ENCODE measurements at places on chromosomes 1 and 21.
A peak's percentile ranks its signal among the peaks of the same experiment; 100 is the strongest.

DNA sequence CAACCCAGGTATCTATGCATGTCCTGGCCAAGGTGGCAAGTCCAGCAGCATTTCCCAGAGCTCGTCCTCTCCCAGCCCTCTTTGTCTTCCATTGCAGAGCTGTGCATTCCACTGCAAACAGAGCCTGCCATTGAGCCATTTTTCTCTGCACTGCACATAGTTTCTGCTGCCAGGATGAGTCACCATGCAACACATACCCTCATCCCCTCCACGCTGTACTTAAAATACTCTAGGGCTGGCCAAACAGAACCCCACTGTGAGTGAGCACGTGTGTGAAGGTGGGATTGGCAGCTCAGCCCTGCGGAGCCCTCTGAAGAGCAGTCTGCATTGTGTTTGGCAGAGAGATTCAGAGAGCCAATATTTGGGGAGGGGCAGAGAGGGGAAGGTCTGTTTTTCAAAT is 3.9 kb upstream of the ATP1B1 start:
- DNase-seq, result no peak

DNA sequence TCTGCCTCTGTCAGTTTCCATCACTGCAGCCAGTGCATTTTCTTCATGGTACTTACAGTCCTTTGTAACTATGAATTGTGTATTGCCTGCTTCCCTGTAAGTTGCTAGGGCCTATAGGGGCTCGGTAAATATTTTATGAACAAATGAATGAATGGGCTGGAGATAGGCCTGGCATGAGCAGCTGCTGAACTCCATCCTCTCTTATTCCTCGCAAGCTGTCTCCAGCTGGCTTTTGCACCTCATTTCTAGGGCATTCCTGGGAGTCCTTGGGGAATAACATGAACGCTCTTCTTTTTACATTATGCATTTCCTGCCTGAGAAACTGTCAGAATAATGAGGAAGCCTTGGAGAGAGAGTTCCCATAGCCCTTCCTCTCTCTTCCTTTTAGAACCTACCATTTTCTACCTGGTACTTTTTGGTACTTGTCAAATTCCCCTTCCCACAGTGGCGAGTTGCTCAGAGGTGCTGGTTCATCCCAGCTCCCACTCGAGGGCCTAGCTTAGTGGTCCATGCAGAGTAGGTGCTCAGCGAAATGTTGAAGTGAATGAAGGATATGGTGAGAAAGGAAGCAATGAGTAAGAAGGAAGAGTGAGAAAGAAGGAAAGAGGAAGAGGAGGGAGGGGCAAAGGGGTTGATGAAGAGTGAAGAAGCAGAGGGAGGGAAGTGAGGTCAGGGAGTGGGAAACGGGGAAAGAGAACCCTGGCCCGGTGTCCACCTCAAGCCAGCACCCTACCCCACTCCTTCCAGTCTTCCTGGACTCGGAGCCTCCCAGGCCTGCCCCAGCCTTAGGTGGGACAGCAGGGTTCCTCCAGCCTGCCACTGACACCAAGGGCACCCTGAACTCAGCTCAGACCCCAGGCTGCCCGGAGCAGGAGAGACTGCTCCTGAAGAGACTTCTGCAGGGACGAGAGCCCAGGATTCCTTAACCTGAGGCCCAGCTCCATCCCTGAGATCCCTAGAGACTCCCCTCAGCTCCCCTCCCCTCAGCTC is 29.6 kb downstream of the KCNC4 start:
- no peak for DNase-seq

DNA sequence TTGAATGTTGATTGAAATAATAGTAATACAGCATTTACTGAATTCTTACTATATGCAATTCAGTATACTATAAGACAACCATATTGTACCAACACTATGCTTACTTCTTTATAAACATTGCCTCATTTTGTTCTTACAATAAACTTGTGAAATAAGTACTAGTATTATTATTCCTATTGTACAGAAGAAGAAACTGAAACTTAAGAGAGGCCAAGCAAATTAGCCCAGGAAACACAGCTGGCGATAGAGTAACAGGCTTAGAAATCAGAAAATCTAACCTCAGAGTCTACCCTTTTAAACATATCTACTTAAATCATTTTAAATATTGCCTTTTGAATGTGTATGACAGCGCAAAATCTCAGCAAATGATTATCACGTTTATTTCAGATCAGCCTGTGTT is 41.7 kb downstream of the FASLG start:
- no peak for DNase-seq

- DNase-seq, result no peak
Measured at GRCh38 chr1:4394366-4394765, 260.0 kb upstream of the AJAP1 start.

- DNase-seq, result no peak
Measured at GRCh38 chr1:18297896-18298648, 182.7 kb upstream of the KLHDC7A start.

- DNase-seq, result no peak
Measured at GRCh38 chr1:155777582-155777981, 79.4 kb downstream of the GON4L start.

GRCh38 chr1:151763990-151764389 is 694 bp upstream of the MRPL9 start:
- no peak for DNase-seq

DNA sequence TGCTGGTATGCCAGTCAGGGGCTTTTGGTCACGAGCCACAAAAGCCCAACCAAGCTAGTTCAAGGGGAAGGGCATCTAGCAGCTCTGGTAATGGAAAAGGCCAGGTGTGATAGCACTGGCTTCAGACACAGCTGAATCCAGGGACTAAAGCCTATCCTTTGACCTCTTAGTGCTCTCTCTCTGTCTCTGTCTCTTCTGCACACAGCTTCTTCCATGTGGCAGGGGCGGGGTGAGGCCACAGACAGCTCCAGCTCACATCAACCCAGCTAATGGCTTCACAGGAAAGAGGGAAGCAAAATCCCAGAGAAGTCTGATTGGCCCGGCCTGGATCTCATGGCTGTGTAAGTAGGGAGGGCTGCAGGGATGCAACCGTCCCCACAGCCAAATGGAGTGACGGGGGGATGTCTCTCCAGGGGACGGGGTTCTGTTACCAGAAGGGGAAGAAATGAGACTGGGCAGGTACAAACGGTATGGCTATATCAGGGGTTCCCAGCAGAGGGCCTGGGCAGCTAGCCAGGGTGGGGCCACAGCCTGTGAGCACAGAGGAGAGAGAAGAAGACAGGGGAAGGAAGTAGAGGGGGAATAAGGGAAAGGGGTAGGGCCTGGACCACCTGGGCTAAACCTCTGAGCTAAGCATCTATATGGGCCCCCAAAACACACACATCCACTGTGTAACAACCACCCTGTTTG is 42.4 kb downstream of the FBXO2 start:
- no peak for DNase-seq

DNA sequence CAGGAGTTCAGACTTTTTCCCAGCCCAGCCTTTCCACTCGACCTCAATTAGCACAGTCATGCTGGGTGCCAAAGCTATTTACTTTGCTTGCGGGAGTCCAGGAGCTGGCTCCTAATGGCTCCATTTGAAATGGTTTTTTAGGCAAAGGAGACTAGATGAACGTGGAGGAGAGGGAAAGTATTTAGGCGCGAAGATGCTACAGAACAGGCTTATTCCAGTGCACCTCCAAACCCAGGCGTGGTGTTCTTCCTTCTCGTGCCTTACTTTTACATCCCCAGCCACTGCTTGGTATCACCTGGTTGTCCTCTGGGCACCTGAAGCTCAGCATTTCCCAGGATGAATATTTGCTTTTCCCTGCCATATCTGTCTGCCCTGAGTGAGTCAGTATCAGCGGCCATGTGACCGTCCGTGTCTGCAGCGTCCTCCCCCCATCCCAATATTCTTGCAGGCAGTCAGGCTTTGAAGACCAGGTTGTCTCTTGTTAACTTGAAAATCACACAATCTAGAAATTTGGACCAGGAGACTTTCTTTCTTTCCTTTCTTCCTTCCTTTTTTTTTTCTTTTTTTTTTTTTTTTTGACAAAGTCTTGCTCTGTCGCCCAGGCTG is 198.5 kb downstream of the DYRK1A start:
- no peak for DNase-seq

GRCh38 chr21:20997636-20998455 is at the start of gene NCAM2:
Gene NCAM2 (plus strand): TSS chr21:20998409.
- peak; percentile 59 for DNase-seq

- no peak for DNase-seq
Measured at GRCh38 chr1:14392161-14392858, 206.2 kb upstream of the KAZN start.
